ENCODE measurements at places on chromosomes 5 and 9. TPM values are rescaled to one million over a fixed set of nuclear protein-coding genes. Genes with fewer than 3 reads are reported as not detected.

The CKMT2 gene
- polyA plus RNA-seq = 13.7 TPM

The SPINK6 gene
- polyA plus RNA-seq = not detected

The AFAP1L1 gene
- polyA plus RNA-seq = 11.9 TPM

GRCh38 chr5:75435096-75435495 lies 76.3 kb downstream of the CERT1 start:
- DNase-seq = no peak

- no peak for DNase-seq
These were observed 32.9 kb downstream of the PRRX2 start for GRCh38 chr9:129698254-129698757.

GRCh38 chr9:2957656-2958200 lies 113.8 kb upstream of the PUM3 start:
- no peak for DNase-seq

Measured in testis (tissue), 5 donors.